Uterus (tissue), 4 donors: ENCODE measurements at places on chromosomes 1 and 21.

GRCh38 chr1:102172200-102172599, 175.5 kb upstream of the OLFM3 start:
- DNase-seq = no peak

DNA sequence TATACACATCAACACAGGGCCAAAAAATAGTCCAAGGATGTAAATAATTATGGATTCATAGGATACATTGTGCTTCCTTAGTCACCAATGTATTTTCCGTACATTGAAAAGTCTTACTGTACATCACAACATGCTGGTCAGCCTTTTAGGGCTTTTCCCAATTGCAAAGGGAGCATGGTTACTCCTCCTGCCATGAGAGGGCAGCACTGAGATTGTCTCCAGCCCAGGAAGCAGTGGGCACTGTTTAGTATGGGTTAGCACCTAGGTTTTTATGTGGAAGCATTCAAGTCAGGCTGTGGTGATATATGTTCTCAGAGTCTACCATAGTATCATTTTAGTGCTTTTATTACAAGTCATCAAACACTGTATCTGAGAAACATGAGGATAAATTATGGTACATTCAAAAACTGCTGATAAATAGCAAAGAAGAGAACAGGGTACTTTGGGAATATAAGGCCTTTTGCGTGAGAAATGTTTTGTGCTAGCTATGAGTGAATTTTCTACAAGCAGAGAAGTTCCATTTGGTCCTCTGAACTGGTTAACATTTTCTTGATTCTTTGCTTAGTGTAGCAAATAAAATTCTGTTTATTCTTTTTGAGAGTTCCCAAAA, 34.0 kb downstream of the ST6GALNAC5 start:
- no peak for DNase-seq

DNA sequence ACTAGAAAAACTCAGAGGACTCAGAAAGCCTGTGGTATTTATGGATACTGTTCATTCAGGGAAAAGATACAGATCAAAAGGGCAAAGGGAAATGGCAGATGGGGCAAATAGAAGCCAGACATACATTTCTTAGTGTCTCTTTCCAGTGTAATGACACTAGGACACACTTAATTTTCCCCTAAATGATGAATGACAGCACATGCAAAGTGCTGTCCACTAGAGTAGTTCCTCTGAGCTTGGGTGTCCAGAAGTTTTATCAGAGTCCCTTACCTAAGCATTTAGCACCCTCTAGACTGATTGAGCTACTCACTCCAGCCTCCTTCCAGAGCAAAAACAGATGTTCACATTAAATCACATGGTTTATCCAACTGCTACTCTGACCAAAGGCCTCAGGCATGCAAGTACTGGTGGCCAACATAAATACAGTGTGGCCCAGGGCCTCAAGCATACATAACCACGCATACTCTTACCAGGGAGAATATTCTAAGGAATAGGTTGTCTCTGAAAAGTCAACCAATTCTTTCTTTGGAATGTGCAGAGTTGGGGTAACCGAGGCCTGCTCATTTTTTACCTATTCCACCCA, 166.9 kb downstream of the NCAM2 start:
- no peak for DNase-seq

DNA sequence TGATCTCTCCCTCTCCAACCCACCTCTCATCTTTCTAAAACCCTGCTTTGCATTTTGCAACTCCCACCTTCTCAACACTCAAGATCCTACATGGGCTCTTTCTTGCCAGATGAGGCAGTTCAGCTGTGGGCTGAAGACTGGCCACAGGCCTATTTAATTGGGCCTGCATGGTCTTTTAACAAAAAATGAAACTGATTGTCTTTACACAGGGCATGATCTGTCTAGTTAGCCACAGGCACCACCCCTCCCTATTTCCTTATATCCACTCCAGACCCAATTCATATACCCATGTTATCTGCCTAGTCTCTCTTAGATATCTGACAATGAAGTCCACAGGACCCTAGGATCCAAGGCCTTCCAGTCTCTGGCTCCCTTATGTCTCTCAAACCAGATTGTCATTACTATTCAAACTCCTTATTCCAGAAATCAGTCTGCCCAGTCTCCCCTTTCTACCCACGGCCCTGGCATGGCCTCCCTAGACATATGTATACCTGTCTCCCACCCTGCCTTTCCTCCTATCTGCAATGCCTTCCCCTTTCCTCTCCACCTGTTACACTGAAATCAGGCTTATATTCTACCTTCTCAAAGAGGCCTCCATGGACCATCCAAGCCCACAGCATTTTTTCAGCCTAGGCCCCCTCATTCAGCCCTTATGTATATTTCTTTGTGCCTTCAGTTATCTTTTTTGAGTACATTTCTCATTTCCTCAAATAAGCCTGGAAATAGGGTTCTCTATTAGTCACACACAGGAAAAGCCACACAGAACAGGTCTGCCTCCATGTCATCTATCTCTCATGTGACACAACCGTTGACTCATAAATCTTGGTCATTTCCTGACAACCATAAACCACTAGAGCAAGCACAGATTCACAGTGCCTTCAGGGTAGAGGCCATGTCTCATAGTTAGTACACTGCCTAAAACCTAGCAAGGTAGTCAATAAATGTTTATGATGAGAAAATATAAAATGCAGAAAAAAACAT, 39.0 kb downstream of the LPAR3 start:
- no peak for DNase-seq

DNA sequence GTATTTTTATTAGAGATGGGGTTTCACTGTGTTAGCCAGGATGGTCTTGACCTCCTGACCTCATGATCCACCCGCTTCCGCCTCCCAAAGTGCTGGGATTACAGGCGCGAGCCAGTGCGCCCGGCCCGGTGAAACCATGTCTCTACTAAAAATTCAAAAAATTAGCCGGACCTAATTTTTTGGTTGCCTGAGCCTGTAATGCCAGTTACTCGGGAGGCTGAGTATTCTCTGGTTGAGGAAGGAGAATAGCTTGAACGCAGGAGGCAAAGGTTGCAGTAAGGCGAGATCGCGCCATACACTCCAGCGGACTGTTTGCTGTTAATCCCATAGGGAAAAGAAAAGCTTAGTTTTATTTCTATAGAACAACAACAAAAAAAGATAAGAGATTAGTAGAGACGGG, 29.9 kb upstream of the HJV start:
- DNase-seq = no peak

DNA sequence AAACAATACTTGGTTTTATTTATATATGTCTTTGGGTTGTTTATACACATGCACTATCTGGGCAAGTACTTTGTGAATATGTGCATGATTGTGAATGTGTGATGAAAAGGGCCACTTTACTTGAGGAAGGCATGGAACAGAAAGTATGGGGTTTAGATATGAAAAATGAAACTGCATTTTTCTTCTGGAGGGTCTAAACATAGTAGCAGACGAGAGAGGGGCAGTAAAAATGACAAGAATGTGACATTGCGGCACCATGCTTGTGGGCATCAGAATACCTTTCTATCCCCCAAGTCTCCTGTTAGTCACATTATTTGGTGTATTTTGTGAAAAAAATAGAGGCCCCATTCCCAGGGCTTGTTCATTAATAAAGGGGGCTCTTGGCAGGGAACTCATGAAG, 15.4 kb upstream of the MPZL1 start:
- DNase-seq = no peak

DNA sequence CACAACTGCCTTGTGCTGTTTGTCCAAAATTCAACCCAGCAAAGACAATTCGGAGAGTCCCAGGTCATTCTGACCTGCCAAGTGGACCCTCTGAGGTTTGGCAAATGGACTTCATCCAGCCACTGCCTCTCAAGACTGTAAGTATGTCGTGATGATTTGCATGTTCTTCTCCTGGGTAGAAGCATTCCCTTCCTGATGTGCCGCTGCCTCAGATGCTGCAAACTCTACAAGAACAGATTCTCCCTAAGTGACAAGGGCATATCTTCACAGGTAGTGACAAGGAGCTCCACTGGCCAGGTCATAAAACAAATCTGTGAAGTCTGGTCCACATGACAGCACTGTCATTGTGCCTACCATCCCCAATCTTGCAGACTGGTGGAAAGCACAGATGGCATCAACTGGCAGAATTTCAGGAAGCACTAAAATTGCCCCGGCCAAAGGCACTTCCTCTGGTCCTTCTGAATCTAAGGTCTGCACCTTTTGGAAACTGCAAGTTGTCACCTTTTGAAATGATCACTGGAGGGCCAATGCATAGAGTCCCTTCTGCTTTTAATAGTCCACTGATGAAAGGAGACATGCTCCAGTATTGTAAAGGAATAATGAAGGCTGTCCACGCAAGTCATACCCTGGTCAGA, 27.4 kb downstream of the POFUT2 start:
- DNase-seq = no peak

GRCh38 chr1:241605146-241605805, 34.9 kb downstream of the CHML start:
- DNase-seq = no peak

DNA sequence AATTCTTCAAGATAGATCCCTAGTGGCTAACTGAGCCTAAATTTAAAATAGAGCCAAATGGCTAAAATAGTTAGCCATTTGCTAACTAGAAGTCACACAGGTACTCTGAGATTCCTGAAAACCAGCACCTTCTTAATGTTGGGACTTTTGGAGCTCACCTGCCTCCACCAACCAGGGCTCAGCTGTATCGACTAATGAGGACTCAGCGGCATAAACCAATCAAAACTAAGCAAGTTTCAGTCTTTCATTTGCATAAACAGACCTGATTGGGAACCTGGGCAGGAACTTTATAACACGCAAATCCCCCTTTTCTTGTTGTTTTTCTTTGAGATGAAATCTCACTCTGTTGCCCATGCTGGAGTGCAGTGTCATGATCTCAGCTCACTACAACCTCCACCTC, 28.5 kb downstream of the TNFRSF9 start:
- no peak for DNase-seq

DNA sequence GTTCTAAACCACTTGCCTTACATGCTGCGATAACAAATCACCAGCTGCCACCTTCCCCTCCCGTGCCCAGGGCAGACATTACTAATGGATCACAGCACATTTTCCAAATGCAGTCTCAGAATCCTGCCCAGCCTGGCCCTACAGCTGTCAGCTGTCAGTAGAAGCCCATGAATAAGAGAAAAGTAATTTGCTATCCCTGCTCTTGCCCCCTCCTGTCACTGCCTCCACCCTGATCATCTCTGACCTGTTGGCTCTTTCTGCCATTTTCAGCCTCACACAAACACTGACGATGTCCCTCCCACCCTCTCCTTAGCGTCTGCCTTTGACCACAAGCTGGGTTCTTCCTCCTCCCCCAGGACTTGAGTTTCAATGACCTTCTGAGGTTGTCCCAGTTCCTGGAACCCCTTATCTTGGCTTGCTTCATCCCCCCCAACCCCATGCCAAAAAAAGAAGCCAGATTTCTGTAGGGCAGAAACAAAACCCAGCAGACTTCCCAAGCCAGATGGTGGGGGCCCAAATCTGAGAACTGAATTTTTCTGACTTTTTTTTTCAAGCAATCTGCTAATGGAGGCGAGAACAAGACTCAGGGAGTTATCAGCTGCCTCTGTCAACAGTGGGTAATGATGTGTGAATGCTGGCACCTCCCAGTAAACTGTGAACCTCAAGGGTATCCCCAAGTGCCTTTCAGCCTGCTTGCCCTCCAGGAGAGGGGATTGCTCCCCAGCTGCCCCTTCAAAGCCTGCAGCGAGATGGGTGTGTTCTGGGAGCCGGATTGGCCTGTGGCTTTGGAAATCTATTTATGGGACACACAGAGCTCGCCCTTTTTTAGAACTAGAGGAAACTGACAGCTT, 216.5 kb upstream of the VAMP3 start:
- DNase-seq = no peak

GRCh38 chr1:116529199-116529631, 41.6 kb downstream of the CD58 start:
- no peak for DNase-seq

DNA sequence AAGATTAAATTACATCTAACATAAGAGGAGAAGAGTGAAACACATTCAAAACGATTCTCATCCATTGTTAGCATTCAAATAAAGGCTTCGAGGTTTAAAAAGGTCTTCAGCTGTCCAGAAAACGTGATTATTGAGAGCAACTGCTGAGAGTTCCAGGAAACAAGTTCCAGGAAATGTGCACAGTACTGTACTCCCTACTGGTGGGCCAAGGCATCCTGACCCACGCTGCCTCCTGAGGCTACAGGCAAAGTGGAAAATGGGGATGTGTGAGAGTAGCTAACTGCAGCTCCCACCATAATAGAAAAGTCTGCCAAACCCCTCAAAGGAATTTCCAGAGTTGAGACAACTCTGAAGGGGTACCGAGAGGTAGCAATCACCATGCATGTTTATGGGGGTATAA, 2.0 kb downstream of the VAV3 start:
- DNase-seq = no peak

GRCh38 chr1:207268337-207268736, 53.1 kb upstream of the CD55 start:
- DNase-seq = no peak
